ENCODE measurements at places on chromosomes 3 and 15. TPM values are rescaled to one million over a fixed set of nuclear protein-coding genes. Genes with fewer than 3 reads are reported as not detected.

SLC2A2 gene
- not detected for total RNA-seq

ACKR4 gene
- 0.15 TPM for total RNA-seq

PSMD6 gene
- total RNA-seq = 137 TPM

NOX5 gene
- total RNA-seq = not detected

C3orf62 gene
- total RNA-seq = 9.1 TPM

DNA sequence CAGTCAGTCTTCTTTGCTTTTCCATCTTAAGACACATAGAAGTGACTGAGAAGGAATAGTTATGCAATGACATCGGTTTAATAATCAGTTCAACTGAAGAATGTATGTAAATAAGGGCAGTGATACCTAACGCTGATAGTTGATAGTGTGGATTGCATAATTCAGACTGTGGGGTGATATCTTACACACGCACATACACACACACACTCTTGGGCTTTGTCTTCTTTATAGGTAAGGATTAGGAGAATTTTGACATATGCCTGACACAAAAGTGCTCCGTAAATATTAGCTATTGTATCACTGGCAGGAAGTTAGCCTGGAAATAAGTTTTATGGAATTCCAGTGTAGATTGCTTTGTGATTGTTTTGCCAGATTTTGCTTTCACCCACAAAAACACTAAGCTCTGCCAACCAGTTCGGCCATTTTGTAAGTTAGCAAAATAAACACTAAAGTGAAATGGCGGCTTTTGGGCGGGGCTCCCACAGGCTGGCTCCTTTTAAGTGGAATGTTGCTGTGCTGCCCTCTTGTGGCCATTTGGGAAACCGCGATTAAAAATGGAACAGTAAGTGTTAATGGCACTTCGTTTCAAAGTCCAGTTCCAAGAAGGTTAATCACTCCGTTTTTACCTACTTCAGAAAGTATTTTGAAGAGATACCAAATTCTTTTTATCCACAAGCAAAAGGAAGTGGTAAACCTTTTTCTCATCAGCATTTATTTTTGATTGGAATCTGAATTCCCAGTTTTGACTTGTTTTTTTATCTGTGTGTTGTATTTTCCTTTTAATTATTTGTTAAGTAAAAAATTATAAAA, 17.7 kb downstream of the CHD2 start:
- peak overlapping the region; percentile 30 for H3K27ac ChIP-seq
- H3K36me3 ChIP-seq = peaks cover 43% of the 10 kb centered on the region
- H3K4me1 ChIP-seq = peaks cover 91% of the 10 kb centered on the region
- peak overlapping the region; percentile 53 for H3K4me3 ChIP-seq
- DNase-seq = peak; percentile 86

GRCh38 chr3:131540143-131540542, 37.4 kb upstream of the MRPL3 start:
- H3K27ac ChIP-seq = no peak overlapping the region
- no peak for DNase-seq
- H3K27me3 ChIP-seq = peaks cover 6% of the 10 kb centered on the region
- no peaks in the 10 kb centered on the region for H3K36me3 ChIP-seq

DNA sequence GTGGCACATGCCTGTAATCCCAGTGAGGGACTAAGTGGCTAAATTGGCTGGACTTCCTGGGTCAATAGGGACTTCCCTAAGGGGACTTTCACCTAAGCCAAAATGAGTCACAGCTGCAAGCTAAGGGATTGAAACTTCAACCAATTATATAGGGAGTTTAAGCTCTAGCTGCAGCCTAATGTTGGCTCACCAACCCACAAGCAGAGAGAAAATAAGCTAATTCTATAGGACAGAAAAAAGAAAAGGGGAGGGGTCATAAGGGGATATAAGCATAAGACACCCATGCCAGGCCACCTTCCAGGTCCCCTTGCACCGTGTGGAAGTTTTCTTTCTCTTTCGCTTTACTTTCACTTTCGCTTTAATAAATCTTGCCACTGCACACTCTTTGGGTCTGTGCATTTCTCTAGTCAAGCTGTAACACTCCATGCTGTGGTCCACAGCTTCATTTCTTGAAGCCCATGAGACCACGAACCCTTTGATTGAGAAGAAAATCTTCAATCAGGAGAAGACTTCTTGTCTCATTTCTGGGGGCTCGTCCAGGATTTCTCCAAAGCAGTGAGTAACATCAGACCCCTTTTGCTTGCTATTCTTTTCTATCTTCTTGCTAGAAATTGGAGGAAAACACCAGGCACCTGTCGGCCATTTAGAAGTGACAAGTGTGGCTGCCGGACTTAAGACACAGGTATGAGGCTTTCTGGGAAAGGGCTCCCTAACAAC, 192.3 kb downstream of the IGSF11 start:
- no peak for DNase-seq
- no peaks in the 10 kb centered on the region for H3K4me1 ChIP-seq
- no peak overlapping the region for H3K4me3 ChIP-seq
- H3K27me3 ChIP-seq = peaks cover 1% of the 10 kb centered on the region
- H3K36me3 ChIP-seq = no peaks in the 10 kb centered on the region

DNA sequence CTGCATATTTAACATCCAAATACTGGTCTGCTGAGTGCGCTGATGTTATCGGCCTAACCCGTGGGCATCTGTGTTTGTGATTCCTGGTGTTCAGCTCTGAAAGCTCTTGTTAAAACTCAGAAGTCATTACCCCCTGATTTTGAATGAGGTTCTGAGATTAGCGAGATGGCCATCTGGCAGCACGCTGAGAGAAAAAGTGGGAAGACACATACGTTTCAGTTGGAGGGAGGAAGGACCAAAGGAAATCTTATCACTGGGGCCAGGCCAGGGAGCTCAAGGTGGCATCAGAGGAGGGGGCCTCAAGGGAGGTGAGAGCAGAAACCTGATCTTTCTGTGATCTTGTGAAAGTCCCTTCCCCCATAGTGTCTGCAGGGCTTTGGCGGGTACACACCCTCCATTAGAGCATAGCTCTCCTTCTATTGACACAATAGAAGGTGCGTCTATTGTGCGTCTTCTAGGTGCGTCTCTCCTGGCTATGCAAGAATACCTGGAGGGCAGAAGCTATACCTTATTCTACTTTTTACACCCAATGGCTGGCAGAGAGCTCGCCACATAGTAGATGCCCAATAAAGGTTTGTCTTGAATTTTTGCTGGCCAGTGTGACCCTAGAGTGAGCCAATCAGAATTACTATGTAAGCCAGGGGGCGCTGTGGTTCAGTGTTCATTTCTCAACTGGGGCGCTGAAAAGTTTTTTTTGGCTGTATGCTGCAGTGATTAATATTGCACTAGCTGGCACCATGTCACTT, 182.4 kb downstream of the SHQ1 start:
- peaks cover 2% of the 10 kb centered on the region for H3K27me3 ChIP-seq
- H3K4me1 ChIP-seq = peaks cover 5% of the 10 kb centered on the region
- no peaks in the 10 kb centered on the region for H3K36me3 ChIP-seq
- no peak overlapping the region for H3K27ac ChIP-seq

- H3K27me3 ChIP-seq = no peaks in the 10 kb centered on the region
- H3K4me1 ChIP-seq = peaks cover 70% of the 10 kb centered on the region
- H3K36me3 ChIP-seq = peaks cover 10% of the 10 kb centered on the region
- DNase-seq = peak; percentile 34
- H3K27ac ChIP-seq = peak overlapping the region; percentile 82
- H3K4me3 ChIP-seq = peak overlapping the region; percentile 21
Observed at GRCh38 chr3:187986514-187986934, 167.4 kb upstream of the LPP start.

GRCh38 chr3:139251529-139251928, 92.3 kb upstream of the MRPS22 start:
- no peak overlapping the region for H3K4me3 ChIP-seq
- no peak for DNase-seq
- peaks cover 8% of the 10 kb centered on the region for H3K27me3 ChIP-seq
- no peak overlapping the region for H3K27ac ChIP-seq
- H3K4me1 ChIP-seq = no peaks in the 10 kb centered on the region

- DNase-seq = no peak
- H3K27me3 ChIP-seq = no peaks in the 10 kb centered on the region
- peaks cover 4% of the 10 kb centered on the region for H3K4me1 ChIP-seq
- peaks cover 4% of the 10 kb centered on the region for H3K36me3 ChIP-seq
Observed at GRCh38 chr3:11498646-11499045, 145.1 kb downstream of the VGLL4 start.
